NCI-H1694 treated with DMSO at 0.1 percent for 48 hours (cell line): ENCODE measurements at places on chromosomes 5 and 9.

DNA sequence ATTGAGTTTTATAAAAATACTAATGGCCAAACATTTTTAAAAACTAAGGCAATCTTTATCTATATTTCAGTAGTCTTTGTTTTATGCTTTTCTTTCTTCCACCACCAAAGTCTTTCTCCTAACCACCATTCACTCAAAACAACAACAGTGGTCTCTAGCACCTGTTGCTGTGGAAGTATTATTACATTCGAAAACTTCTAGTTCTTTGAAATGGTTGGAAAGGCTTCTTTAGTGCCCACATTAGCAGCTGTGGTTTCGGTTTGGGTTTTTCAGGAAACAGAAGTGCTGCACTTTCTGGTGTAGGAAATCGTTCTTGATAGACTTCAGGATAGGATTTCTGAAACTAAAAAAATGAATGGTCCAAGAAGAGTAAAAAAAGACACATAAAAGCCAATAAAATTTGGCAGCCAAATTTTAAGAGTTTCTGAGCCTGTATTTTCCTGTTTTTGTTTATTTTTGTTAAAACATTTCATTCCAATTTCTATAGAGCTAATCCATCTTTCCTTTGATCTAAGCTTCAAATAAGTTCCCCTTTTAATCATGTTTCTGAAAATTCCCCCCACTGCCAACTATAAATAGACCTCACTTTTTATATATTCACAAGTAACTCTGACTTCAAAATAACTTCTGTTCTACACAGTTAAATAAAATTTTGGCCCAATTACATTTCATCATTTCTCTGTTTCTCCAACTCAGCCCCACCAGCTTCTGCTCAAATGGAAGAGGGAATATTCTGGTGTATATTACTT, 102.2 kb downstream of the DEPDC1B start:
- no peak for DNase-seq

DNA sequence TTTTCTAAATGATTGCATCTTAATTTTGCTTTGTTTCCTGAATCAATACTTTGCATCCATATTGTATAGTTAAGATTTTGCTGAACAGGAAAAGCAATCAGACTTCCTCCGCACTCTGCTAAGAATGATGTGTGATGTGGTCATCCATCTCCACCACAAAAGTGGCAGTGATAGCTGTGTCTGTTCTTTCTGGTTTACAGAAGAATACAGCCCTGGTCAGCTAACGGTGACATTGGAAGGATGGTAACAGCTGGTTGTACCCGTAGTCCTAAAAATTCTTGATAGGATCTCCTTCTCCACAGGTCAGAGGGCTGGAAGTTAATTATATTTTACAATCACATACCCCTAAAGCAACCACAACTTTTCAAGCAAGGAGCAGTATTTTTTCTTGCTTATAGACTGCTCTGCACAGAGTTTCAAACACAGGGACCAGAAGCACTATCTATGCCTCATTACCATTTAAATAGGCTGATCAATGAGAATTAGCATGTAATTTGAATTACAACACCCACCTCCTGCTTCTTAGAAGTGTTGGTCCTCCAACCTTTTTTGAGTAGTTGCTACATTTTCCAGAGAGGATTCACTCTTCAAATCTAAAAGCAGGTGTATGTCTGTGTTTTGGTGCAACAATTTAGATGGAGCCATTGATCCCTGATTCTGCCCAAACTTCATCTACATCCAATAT, 1191.9 kb upstream of the NUDT12 start:
- DNase-seq = no peak

DNA sequence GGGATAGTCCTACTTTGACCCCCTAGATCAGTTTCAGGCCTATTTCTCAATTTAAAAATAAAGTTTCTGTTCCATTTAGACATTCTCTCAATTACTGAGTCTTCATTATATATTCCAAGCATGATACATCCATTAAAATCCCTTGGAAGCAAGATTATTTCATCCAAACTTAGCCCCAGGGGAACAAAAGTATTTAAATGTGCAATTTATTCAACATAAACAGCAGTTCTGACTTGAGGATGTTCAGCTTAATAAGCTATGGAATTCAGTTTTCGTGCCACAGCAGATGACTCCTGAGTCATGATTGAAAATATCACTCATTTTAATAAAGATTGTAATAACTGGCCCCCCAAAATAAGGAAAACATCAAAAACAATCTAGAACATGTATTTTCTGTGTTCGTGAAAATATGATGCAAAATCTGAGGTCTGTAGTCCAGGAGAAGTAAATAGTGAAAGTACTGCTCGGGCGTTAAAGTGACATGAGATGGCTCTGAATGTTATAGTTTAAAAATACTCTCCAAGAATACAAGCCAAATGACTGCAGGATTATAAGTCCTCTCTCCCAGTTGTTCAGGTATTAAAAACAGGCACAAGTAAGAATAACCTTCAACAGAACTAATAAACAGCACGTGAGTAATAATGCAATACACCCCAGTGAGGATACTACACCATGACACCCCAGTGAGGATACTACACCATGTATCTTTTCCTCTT, 67.1 kb downstream of the RETREG1 start:
- DNase-seq = no peak

- no peak for DNase-seq
These were observed 112.3 kb downstream of the SMARCA2 start for GRCh38 chr9:2127486-2127885.

GRCh38 chr5:131019601-131020315, 145.3 kb downstream of the HINT1 start:
- DNase-seq = no peak

DNA sequence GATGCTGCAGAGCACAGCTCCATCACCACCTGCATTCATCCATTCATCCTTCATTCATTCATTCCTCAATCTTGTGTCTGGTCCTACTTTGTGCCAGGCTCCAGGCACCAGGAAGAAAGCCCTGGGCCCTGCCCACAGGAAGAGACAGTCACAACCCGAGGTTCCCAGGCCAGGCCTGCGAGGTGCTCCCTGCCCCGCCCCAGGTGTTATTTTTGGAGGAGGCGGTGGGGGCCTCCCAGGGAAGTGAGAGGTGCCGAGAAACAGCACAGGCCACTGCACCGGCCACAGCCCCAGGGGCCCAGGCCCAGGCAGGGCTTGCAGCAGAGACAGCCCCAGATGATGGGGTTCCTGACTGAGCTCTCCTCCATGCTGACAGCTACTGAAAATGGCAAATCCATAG, 33.4 kb downstream of the VAV2 start:
- DNase-seq = no peak

- DNase-seq = peak; percentile 43
These were observed 219.8 kb downstream of the ARL15 start for GRCh38 chr5:54090495-54091120.

- DNase-seq = no peak
These were observed 151.2 kb downstream of the ZDHHC21 start for GRCh38 chr9:14542071-14542470.

- DNase-seq = no peak
These were observed 19.2 kb downstream of the DAPK1 start for GRCh38 chr9:87516926-87517290.

DNA sequence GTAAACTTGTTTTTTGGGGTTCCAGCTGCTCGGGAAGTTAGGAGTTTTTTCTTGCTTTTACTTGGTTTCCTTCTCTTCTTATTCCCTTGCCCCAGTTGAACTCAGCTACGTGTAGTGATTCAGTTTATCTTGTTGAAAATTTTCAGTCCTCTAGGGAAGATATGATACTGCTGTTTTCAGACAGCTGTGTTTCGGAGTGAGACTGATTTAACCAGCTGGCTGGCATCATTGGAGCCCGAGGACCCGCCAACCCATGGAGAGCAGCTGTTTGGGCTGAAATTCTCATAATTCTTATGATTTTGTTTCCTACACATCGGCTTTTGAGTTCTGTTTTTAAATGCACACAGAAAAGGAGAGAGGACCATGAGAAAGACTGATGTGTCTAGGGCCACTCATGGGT, 271.5 kb downstream of the NR3C1 start:
- peak; percentile 12 for DNase-seq

DNA sequence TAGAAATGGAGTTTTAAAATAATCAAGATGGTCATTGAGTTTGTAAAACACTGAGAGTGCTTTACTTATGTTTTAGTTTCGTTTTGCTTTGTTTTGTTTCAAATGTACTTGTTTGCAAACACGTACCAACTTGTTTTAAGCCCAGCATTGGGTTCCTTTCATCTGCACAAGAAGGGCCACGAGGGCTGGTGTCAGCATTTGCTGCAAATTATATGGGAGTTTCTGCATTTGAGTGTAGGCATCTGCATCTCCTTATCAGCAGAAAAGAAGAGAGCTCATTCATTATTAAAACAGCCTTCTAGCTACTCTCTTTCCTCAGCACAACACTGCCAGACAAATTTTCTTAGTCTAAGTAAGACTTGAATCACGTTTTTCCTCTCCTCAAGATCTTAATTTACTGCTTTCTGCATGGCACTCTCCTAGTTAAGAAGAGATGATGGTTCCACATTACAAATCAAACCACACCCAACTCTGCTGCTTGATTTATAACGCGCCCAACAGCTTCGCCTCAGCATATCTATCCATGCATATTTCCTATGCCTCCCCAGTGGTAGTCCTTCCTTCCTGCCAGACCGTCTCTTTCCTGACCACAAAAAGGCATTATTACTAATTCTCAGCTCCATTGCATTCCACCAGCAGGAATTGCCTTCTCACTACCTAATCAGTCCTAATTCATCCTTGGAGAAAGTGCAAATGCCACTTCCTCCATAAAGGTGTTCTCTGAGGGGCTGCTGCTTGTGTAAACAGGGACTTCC, 95.2 kb upstream of the CAST start:
- no peak for DNase-seq

- no peak for DNase-seq
These were observed 9.8 kb downstream of the CKMT2 start for GRCh38 chr5:81242906-81243436.

GRCh38 chr9:5947912-5948311, 57.2 kb downstream of the MLANA start:
- no peak for DNase-seq

- no peak for DNase-seq
These were observed 503.1 kb downstream of the RAB3C start for GRCh38 chr5:59086024-59086423.

- DNase-seq = no peak
These were observed 1329.0 kb upstream of the WWC1 start for GRCh38 chr5:166962461-166962860.

GRCh38 chr5:157679801-157680200, 8.5 kb downstream of the C5orf52 start:
- no peak for DNase-seq

- DNase-seq = no peak
These were observed 22.1 kb downstream of the NTRK2 start for GRCh38 chr9:84691634-84692033.

DNA sequence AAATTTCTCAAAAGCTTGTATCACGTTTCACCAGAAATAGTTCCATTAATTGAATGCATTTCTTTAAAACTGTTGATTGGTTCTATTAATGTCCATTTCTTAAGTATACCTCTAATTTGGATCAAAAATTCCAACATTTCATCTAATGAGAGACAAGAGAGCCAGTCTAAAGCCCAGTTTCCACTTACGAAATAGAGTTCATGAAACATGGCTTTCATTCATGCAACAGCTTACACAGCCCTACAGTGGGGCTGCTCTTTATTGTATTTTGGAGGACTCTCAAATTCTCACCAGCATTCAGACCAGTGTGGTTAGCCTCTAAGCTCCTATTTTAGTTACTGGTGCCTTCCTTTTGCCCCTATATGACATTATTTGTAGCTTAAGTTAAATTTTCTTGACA, 566.9 kb upstream of the RGMB start:
- no peak for DNase-seq

DNA sequence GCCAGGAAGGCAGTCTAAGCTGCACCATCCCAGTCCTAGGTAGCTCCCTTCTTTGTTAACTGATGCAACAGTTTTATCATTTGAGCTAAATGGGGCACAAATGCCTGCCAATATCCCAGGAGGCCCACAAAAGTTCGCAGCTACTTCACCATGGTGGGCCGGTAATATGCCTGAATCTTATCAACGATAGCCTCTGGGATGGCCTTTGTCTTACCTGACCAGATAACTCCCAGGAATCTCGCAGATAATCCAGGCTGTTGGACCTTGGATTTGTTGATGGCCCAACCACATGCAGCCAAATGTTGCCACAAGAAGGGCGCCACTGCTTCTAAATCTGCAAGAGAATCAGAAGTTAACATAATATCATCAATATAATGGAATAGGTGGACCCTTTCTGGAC, 83.8 kb upstream of the ATP10B start:
- DNase-seq = no peak

DNA sequence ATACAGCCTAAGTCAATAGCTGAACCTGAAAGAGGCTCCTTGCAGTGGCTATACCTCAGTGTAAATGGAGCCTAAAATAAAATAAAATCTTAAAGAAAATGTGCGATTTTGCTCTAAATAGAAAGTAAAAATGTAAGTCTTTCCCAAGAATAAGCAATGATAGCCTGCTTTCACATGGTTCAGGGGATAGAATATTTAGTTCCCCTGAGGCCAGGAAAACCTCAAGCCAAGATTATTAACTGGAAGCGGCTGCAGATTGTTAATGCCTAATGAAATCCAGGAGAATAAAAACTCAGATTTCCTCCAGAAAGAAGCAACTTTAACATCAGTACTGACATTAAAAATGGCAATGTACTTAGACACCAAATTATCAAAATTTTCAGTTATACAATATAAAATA, 463.7 kb downstream of the CYLC2 start:
- DNase-seq = no peak

DNA sequence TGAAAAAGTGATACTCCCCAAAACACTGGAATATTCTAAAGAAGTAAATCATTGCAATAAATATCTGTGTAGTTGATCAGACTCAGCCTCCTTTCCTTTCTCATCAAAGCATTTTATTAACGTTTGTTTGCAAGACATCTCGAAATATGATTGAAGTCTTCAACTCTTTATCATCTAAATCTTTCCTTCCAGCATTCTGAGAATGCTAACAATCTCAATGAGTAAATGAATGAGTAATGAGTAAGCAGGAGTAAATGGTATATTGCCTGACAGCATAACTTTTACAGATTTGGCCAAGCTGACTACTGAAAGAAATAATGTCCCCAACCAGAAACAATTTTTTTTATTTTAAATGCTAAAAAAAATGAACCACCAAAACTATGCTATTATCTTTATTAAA, 157.1 kb downstream of the SLCO4C1 start:
- DNase-seq = no peak

GRCh38 chr9:98658951-98659351, 49.8 kb downstream of the GABBR2 start:
- no peak for DNase-seq

- DNase-seq = peak; percentile 8
These were observed at the start of gene AFAP1L1 for GRCh38 chr5:149271716-149272563. TSS of gene AFAP1L1 (plus strand) at chr5:149271859. CDS start at chr5:149271969, 110 bp downstream.

- DNase-seq = no peak
These were observed 161.8 kb downstream of the CAVIN4 start for GRCh38 chr9:100739666-100740065.

GRCh38 chr9:974996-975739, 1.3 kb upstream of the DMRT3 start:
- no peak for DNase-seq

DNA sequence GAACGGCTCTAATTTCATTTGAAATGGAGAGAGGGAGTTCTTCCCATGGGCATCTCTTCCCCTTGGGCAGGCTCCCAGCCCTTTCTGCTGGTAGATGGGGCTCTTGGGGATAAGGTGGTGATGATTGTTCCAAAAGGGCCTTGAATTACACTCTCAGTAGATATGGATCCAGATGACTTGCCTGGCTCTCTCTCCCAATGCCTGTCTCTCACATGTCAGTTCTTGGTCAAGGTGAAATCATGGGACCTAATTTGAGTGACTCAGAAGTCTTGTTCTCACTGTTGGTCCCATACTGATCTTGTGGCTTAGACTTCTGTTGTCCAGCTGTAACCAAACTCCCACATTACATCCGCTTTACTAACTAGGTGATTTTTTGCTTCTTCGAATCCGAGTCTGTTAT, 317.0 kb upstream of the RFX3 start:
- DNase-seq = no peak
